ENCODE measurements at places on chromosomes 11 and 22. TPM values are rescaled to one million over a fixed set of nuclear protein-coding genes. Genes with fewer than 3 reads are reported as not detected.

DNA sequence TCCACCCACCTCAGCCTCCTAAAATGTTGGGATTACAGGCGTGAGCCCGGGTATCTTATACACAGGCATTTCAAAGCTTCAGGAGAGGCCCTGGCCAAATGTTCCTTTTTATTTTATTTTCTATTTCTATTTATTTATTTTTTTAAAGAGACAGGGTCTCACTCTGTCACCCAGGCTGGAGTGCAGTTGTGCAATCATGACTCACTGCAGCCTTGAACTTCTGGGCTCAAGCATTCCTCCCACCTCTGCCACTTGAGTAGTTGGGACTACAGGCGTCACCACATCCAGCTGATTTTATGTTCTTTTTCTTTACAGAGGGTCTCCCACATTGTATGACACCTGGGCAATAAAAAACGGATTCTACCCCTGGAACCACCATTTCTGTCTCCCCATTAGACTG lies 71.2 kb downstream of the FBXO7 start:
- H3K27me3 ChIP-seq: no peaks in the 10 kb centered on the region
- H3K36me3 ChIP-seq: no peaks in the 10 kb centered on the region
- no peak for DNase-seq

DNA sequence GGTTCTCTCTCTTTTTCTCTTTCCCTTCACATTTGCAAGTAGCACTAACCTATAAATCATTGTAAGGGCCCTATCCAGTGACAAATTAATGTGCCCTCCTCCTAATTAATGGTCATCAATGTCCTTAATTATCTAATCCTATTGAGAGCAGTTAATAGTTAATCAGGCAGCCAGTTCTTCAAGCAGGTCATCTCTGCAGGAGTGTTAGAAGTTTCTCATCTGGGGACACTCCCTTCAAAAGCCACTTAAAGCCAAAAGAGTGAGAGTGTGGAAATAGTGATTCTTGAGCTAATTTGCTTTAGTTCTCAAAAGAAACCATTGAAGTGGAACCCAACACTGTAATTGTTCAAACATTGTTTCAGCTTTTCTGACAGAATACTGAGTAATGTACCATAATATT lies 141.6 kb downstream of the ELP4 start:
- no peak overlapping the region for H3K27ac ChIP-seq
- H3K27me3 ChIP-seq: no peaks in the 10 kb centered on the region

DNA sequence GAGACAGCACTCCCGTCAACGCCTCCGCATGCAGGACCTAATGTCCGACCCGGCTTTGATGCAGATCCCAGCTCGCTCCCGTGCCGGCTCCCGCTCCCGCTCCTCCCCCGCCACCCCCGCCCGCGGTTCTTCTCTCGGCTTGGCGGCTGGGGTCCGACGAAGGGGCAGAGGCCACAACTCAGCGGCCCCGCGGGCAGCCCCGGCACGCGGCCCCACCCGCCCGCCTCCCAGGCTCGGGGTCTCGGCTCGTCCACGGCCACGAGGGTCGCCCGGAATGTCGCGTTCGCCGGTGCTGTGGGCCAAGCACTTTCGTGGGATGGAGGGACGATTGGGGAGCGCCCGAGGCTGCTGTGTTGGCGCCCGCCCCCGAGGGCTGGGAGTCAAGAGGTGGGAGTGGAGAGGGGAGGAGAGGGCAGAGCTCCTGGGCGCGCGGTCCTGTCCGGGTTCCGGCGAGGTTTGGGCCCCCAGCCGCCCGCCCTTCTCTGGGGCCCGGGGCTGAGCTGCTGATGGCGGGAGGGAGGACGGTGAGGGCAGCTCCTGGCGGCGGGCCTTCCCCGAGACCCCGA lies 5.3 kb upstream of the TBX1 start:
- H3K36me3 ChIP-seq: no peaks in the 10 kb centered on the region
- H3K4me1 ChIP-seq: peaks cover 48% of the 10 kb centered on the region
- DNase-seq: peak; percentile 80
- H3K4me3 ChIP-seq: no peak overlapping the region
- H3K27me3 ChIP-seq: peaks cover 48% of the 10 kb centered on the region

DNA sequence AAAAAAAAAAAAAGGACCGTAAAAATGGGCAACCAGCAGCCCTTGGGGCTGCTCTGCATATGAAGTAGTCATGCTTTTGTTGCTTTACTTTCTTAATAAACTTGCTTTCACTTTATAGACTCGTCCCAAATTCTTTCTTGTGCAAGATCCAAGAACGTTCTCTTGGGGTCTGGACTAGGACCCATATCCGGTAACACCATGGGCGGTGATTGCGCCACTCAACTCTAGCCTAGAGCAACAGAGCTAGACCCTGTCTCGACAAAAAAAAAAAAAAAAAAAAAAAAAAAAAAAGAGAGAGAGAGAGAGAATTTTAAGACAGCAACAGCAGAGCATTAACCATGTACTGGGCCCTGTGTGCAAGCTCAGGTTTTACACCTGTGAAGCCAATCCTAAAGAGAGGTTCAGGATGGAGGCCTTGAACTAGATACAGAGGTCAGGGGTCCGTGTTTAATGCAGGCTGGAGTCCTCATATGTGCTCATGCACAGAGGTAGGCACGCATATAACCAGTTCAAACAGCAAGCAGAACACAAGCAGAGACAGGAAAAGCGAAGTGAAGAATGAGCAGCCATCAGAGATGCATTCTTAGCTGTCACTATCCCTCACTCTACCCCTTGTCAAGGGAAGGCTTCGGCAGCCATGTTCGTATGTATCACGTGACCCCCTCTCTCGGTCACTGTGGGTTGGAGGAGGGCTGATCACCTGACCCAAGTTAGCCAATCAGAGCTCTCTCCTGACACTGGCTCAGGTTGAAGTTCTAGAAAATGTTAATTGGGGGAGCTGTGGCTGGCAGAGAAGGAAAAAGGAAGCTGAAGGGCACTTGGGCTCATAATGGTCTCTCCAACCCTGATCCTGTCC lies 16.7 kb upstream of the SYT12 start:
- no peak for DNase-seq
- H3K27ac ChIP-seq: no peak overlapping the region
- H3K36me3 ChIP-seq: no peaks in the 10 kb centered on the region
- no peaks in the 10 kb centered on the region for H3K4me1 ChIP-seq
- H3K4me3 ChIP-seq: no peak overlapping the region
- no peaks in the 10 kb centered on the region for H3K27me3 ChIP-seq

GRCh38 chr22:40334899-40335298 lies 11.4 kb upstream of the ADSL start:
- no peaks in the 10 kb centered on the region for H3K27me3 ChIP-seq
- no peak overlapping the region for H3K27ac ChIP-seq
- H3K4me3 ChIP-seq: no peak overlapping the region
- peaks cover 7% of the 10 kb centered on the region for H3K36me3 ChIP-seq
- no peak for DNase-seq

CTSF gene
- total RNA-seq: 43.6 TPM

FOXR1 gene
- total RNA-seq: not detected

GRCh38 chr11:5973530-5973929 lies 5.2 kb upstream of the OR56A5 start:
- H3K4me1 ChIP-seq: no peaks in the 10 kb centered on the region
- H3K36me3 ChIP-seq: no peaks in the 10 kb centered on the region
- DNase-seq: no peak
- no peak overlapping the region for H3K4me3 ChIP-seq
- no peaks in the 10 kb centered on the region for H3K27me3 ChIP-seq
- H3K27ac ChIP-seq: no peak overlapping the region

OR8A1 gene
- total RNA-seq: not detected

DNA sequence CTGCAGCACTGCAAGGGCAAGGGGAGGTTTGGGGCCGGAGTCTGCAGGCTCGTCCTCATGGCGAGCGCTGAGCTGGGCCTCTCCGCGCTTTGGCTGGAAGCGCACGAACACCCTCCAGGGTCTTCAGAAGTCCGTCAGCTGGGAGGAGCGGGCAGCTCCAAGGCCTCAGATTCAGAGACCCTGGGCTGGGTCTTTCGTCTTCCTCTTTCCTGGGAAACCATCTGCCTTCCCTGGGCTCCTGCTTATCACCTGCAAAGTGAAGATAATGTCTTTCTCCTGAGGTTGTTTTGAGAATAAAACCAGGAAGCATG lies 525.6 kb downstream of the BRD1 start:
- DNase-seq: no peak
- H3K27me3 ChIP-seq: no peaks in the 10 kb centered on the region
- H3K36me3 ChIP-seq: no peaks in the 10 kb centered on the region
- no peak overlapping the region for H3K27ac ChIP-seq

DNA sequence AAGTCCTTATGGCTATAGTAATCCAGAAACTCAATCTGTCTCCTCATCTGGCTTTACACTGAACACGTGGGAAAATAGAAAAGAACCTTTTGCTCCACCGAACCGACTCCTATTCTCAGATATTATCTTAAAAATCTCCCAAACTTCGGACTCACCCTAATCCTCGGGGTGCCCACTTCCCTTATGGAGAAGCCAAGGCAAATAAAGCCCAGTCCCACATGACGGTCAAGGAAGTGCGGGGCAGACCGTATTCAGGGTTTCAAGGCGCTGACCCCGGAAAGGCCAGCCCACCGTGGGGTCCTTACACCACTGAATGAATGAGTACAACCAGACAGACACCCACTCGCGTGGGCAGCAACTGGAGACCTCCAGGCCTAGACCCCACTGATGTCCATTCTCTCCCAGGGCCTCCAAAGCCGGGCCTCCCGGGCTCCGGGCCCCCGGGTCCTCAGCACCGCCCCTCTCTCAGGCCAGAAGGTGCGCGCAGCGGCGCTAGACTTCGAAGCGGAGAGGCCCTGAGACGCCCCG lies 489 bp downstream of the NUP98 start:
- peak overlapping the region; percentile 70 for H3K4me3 ChIP-seq
- H3K36me3 ChIP-seq: peaks cover 15% of the 10 kb centered on the region

ACTN3 gene
- total RNA-seq: 0.24 TPM

GRCh38 chr11:117702946-117703598 lies 93.9 kb downstream of the DSCAML1 start:
- no peak overlapping the region for H3K4me3 ChIP-seq
- no peak for DNase-seq
- no peaks in the 10 kb centered on the region for H3K4me1 ChIP-seq
- H3K27me3 ChIP-seq: no peaks in the 10 kb centered on the region
